ENCODE measurements at places on chromosomes 7 and 10.

DNA sequence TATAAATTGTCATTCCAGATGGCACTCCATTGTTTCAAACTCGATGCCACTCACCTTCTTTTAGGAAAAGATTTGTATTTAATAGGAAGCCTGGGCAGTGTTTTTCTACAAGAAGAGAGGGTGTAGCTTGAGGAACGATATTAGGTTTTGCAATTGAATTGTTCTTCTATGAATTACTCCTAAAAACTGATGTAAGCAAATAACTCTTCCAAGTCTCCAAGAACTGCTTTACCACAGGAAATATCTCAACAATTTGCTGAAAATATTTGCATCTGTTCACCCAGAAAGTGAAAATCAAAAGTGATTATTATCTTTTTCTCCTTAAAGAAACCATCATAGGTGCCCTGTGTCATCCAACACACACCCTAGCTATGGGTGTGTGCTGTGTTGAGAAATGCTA is 261.3 kb upstream of the MEOX2 start:
- no peak for DNase-seq

GRCh38 chr10:43228783-43229207 is 38.1 kb downstream of the RASGEF1A start:
- no peak for DNase-seq

GRCh38 chr10:1776127-1776662 is 38.9 kb upstream of the ADARB2 start:
- DNase-seq: no peak

GRCh38 chr7:137993395-137993743 is 8.5 kb downstream of the CREB3L2 start:
- DNase-seq: no peak

DNA sequence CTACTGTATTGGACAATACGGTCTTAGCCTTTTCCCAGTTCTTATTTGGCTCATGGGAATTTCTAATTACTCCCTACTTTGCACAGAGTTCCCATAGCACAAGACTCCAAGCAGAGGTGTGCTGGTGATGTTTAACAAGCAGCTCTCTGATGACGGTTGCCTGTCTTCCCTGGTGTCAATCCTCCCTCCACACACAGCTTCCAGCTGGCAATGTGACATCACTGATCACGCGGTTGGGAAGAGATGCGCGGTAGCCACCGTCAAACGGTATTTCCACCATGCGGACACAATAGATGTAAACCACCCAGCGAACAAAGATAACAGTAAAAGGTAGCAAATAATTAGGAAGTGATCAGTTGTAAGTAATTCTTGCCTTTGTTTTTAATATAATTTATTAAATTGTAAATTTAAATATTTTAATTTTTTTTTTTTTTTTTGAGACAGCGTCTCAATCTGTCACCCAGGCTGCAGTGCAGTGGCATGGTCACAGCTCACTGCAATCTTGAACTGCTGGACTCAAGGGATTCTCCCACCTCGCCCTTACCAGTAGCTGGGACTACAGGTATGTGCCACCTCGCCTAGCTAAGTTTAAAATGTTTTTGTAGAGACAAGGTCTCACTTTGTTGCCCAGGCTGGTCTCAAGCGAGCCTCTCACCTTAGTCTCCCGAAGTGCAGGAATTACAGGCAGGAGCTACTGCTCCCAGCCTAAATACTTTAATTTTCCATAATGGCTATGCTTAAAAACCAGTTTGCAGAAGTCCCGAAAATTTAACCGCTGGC is 36.3 kb upstream of the IL15RA start:
- DNase-seq: no peak
